ENCODE measurements at places on chromosomes 6 and 20.

GRCh38 chr20:38156888-38157634 lies 8.0 kb downstream of the TGM2 start:
- no peak for DNase-seq

GRCh38 chr20:58198901-58199355 lies 29.5 kb downstream of the ANKRD60 start:
- DNase-seq, result no peak

GRCh38 chr6:6883011-6883410 lies 224.8 kb upstream of the RREB1 start:
- no peak for DNase-seq

DNA sequence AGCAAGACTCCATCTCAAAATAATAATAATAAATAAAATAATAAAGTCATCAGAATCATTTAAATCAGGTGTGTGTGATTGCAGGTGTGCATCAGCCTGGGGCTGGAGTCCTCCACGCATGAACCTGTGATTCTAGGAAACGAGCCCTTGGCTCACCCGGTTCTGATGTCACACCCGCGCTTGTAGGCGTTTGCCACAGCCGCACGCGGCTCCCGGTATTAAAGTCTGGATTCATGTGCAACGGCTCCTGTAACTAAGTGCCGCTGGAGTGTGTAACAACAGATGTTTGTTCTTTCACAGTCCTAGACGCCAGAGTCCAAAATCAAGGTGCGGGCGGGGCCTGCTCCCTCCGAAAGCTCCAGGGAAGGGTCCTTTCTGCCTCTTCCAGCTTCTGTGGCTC lies 45.2 kb downstream of the KCNQ2 start:
- no peak for DNase-seq

DNA sequence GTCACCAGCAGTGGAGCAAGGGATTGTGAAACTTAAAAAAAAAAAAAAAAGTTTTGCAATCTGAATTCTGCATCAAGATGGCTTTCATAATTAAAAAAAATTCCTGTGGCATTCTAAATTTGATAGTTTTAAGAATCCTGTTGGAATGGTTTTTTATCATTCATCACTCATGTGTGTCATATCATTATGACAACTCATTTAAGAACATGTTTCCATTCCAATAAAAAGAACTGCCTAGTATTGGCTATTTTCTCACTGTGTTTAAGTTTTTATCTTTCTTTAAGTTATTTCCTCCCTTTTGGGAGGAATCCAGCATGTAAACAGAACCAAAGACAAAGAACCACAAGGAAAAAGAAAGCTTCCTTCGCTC lies 26.2 kb upstream of the RHAG start:
- no peak for DNase-seq

GRCh38 chr6:106789428-106790148 lies 160.2 kb downstream of the QRSL1 start:
- DNase-seq, result no peak
